ENCODE measurements at places on chromosomes 13 and 19.

GRCh38 chr13:103531278-103531677, 465.1 kb upstream of the SLC10A2 start:
- DNase-seq, result no peak

DNA sequence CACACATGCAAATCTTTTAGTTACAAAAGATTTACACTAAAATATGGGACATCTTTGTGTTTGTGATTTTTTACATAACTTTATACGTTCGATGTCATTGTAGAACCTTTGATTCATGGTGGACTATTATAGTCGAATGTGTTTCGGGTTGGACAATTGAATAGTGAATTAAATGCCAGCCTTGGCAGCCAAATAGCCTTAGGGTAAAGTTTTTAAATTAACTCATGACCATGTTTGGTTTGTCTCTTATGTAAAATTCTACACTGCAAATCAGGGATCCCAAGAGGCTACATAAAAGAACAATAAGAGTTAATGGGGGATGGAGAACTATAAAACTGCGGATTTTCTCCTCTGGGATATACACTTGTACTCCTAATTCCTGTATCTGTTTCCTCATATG, 1735.6 kb upstream of the SPRY2 start:
- no peak for DNase-seq

DNA sequence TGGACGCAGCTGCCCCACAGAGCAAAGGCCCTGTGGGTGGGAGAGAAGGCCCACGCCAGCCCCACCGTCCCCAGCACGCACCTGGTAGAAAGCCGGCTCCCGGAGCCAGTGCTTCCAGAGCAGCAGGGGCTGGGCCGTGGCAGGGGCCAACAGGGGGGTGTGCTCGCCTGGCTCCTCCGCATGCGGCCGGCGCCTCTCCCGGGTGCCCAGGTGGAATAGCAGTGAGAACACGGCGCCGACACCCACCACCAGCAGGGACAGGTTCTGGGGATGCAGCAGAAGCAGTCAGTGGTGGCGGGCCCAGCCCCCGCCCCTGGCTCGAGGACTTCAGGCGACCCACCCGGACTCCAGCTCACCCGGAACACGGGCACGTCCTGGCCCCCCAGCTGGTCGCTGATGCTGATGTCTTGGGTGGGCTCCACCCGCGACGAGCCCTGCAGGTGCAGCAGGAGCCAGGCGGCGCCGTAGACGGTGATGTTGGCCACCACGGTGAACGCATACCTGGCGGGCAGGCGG, 8.9 kb downstream of the TEKTIP1 start:
- no peak for DNase-seq

DNA sequence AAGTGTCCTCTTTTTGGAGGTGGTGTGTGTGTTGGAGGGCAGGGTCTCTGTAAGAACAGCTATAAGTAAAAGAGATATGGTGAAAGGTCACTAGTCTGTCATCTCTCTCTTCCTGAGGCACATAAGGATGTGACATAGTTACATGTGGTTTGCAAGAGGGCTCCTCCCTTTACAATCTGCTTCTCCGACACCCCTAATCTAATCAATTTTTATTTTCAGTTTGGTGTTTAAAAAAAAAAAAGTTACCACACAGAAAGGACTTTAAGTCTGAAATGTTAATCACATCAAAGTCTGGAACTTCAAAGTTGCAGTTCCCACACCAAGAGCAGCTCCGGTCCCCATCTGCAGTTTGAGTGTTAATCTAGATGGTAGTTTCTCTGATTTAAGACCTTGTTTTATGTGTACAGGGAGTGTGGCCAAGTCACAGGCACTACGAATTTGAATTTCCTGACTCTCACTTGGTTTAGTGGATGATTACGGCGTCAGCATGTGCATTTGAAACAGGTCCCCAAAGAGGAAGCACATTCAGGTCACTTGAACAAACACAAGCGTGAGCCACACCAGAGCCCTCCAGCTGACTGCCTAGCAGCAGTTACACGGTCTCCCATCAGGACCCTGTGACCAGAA, 53.1 kb downstream of the FOXO1 start:
- DNase-seq, result peak; percentile 31

DNA sequence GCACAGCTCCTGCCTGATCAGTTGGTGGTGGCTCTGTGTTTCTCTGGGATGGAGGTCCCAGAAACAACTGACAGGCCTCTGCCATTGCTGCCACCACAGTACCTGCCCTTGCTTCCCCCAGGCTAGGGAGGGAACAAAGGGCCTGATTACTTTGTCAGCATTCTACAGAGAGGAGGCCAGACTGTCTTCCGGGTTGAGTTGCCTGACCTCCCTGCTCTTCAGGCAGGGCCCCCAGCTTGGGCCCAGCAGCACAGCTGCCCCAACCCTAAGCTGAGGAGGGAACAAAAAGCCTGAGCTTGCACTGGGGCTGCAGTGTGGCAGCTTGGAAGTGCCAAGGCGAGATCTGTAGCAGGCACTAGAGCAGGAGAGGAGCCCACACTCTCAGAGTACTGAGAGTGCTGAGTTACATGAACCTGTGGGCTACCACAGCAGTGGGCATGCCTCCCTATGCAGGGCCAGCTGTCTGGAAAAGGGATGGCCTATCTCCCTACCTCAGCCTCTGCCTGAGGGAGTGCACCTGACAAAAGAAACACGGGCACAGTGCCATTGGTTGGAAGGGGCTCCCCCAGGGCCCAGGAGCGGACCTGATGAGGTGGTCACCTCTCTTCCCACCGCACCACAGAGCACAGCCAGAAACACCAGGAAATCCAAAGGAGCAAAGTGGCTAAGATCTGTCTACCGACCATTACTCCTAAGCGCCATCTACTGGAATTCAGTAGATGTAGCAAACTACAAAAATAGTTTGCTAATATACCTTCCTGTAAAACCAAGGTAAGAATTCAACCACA, 24.4 kb downstream of the SLC25A15 start:
- no peak for DNase-seq

- no peak for DNase-seq
Measured at GRCh38 chr19:23718802-23719201, 31.8 kb upstream of the ZNF675 start.

- DNase-seq, result no peak
Measured at GRCh38 chr13:47241446-47241845, 344.6 kb upstream of the HTR2A start.

DNA sequence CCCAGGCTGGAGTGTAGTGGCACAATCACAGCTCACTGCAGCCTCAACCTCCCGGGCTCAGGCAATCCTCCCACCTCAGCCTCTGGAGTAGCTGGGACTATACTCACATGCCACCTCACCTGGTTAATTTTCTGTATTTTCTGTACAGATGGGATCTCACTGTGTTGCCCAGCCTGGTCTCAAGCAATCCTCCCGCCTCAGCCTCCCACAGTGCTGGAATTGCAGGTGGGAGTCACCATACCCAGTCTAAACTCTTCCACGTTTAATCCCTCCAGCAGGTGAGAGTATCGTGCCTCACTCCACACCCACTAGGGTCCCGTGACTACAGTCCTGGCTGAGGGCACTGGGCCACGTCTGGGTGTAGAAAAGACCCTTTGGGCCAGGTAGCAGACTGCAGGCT, 16.5 kb downstream of the BCAT2 start:
- no peak for DNase-seq

- no peak for DNase-seq
Measured at GRCh38 chr19:34925278-34925855, 1.3 kb upstream of the ZNF30 start.

GRCh38 chr19:39679791-39680168, 24.1 kb downstream of the LGALS16 start:
- DNase-seq, result no peak

DNA sequence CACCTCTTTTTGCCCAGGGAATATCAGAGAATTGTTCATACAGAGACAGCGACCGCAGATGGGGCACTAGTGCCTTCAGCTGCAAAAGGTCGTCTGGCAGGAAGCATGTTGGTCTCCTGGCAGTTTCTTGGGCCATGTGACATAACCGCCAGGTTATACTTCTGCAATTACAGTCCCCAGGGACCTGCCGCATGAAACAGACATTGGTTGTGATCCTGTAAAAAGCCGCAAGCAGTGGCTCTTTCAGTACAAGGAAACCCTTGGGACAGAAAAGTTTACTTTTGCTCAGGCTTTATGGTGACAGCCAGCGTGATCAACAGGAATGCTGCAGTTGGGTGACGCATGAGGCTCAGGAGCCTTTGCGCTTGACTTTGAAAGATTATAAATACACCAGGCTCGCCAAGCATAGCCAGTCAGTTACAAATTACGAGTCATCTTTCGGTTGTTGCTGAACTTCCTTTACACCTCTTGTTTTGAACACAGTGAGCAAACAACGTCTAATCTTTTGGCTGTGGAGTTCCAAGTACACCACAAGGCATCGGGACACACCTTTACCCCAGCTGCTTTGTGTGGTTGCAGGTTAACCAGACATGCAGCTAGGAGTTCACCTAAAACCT, 50.5 kb upstream of the UBE2L5 start:
- no peak for DNase-seq

DNA sequence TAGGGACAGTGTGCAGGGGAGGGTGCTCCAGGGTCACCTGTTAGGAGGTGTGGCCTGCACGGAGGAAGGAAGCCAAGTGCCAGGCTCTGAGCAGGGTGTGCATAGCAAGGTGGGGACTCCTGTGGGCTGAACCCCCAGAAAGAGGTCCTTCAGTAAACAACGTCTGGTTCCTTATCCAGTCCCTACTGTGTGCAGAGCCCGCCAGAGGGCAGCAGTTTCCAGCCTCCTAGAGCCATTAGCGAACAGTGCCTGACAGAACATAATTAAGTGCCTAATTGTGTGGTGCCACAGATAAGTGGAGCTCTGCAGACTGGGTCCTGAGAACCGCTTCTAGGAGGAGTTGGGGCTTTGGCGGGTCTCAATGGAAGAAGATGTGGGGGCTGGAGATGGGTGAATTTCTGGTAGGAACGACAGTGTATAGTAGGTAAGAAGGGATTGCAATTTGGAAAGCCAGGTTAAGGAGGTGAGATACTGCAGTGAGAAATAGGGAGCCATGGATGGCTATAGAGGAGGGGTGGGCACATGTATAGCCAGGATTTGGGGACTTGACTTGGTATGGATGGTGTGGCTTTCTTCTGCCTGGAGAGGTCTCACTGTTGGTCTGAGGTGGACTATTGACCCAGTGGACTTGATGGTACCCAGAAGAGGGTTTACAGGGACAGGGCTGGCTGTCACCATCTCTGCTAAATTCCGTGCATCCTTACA, 323.1 kb downstream of the ZNF536 start:
- DNase-seq, result no peak

- DNase-seq, result peak; percentile 43
Measured at GRCh38 chr19:291561-292280, 518 bp upstream of the PLPP2 start.

DNA sequence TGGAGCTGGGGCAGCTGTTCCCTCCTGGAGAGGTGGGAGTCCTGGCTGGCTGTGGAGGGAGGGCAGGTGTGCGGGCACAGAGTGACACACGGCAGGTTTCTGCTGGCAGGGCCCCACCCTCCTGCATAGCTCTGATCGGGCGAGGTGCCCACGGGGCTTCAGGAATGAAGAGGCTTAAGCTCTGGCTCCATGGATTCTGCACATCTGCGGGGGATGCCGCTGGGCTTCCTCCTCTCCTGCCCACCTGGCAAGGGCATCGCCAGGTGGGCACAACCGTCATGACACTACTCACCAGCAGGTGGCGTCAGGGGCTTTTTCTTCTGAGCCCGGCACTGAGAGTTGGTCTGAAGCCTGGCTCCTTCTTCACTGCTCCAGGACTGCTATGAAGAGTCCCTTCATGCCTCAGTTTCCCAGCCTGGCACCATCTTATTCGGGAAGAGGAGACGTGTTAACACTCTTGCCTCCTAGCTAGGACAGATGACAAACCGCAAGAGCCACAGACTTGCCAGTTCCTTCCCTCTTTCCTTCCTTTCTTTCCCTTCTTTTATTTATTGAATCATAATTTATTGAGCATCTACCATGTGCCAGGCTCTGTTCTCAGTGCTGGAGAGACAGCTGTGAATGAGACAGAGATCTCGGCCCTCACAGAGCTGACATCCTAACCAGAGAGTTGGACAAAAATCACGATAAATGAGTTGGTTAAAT, 15.2 kb upstream of the PAK4 start:
- peak; percentile 60 for DNase-seq

DNA sequence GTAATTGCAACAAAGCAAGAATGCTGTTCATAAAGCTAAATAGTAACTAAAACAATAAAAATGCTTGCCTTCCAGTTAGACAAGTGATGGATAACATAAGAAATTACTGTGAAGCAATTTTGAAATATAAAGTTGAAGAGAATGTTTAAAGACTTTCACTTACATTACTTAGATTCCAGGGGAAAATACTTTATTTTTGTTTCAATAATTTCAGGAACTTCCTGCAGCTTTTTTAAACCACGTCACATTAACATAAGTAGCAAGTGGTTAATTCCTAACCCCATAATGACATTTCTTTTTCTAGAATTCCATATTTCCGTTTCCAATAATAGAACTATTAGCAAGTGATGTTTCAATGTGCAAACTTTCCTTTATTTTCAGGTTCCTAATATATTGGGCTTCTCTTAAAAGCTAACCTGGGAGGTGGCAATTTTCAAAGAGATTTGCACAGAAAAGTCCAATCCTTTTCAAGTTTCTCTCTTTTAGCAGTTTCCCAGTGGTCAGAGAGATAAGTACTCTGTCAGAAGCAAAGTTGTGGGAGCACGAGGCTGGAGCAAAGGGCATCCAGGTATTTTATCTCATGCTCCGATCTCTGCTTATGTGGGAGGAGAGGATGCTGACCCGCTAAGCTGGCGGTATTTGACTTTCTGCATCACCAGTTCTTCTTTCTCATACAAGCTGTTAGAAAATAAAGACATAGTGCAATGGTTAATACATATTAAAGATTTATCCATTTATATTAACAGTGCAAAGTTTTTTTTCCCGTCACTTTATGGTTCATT, 1025.3 kb downstream of the EFNB2 start:
- DNase-seq, result no peak

- no peak for DNase-seq
Measured at GRCh38 chr13:101728021-101728420, 275.5 kb downstream of the ITGBL1 start.
